ENCODE measurements at places on chromosomes 12 and 14. TPM values are rescaled to one million over a fixed set of nuclear protein-coding genes. Genes with fewer than 3 reads are reported as not detected.

Gene FOXG1
- polyA plus RNA-seq = 0.06 TPM

Gene C12orf54
- polyA plus RNA-seq = not detected

Gene SMIM41
- polyA plus RNA-seq = 0.30 TPM

DNA sequence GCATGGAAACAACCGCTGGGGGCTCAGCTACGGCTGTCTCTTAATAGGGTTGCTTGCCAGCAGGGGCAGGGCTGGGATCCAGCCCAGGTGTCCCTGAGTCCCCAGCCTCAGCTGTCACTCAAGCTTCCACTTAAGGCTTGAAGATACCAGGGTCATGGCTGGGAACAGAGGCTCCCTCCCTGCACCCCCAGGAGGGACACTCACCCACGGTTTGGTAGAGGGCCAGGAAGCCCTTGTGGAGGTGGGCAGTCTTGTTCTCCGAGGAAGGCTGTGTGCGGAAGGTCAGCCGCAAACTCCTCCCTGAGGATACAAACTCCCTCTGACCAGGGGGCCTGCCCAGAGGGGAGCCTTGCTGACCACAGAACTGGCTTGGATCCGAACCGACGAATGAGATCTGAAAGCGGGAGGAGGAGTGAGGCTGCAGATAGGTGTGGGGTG, 7.3 kb downstream of the C1RL start:
- DNase-seq = no peak

GRCh38 chr12:26557326-26557725, 275.7 kb downstream of the ITPR2 start:
- DNase-seq = no peak

DNA sequence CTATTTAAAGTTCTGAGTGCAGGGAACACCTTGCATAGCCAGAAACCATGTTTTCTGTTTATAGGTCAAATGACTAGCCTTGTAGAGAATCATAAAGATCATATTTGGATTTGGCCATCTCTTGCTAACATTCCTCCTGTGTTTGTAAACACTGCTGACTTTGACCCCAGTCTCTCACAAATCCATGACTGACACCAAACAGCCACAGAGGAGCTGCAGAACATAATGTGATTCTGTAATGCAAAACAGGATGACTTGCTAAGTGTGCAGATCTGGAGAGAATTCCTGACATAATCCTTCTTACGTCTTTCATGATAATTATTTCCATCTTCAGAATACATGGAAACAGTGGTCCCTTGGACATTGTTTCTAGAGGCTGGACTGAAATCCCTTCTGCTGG, 211.8 kb downstream of the BMP4 start:
- DNase-seq = no peak
